NT2/D1 (cell line): ENCODE measurements at places on chromosomes 11 and 22.
A peak's percentile ranks its signal among the peaks of the same experiment; 100 is the strongest.

GRCh38 chr11:69259096-69259495 is 34.9 kb upstream of the MYEOV start:
- no peak for DNase-seq

DNA sequence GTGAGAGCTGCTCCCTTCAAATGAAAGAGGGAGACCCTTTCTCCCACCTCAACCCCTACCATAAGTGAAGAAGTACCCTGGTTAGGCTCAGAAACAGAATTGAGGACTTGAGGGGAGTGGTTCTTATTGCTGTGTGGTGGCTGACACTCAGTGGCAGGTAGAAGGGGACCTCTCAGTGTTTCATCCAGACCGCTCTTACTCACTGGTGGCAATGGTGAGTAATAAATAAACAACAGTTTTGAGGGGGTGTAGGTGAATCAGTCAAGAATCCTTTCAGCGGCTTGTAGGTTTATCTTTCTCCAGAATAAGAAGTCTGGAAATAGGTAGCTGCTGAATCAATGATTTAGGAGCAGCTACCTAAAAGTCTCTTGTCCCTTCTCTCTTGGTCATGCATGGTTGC is 403.4 kb upstream of the B3GAT1 start:
- no peak for DNase-seq

- DNase-seq: no peak
Observed at GRCh38 chr11:102850973-102851745, 7.8 kb upstream of the MMP3 start.

GRCh38 chr11:72712841-72713240 is 38.6 kb upstream of the PDE2A start:
- no peak for DNase-seq

GRCh38 chr11:121257976-121258375 is 34.6 kb upstream of the SC5D start:
- DNase-seq: no peak

DNA sequence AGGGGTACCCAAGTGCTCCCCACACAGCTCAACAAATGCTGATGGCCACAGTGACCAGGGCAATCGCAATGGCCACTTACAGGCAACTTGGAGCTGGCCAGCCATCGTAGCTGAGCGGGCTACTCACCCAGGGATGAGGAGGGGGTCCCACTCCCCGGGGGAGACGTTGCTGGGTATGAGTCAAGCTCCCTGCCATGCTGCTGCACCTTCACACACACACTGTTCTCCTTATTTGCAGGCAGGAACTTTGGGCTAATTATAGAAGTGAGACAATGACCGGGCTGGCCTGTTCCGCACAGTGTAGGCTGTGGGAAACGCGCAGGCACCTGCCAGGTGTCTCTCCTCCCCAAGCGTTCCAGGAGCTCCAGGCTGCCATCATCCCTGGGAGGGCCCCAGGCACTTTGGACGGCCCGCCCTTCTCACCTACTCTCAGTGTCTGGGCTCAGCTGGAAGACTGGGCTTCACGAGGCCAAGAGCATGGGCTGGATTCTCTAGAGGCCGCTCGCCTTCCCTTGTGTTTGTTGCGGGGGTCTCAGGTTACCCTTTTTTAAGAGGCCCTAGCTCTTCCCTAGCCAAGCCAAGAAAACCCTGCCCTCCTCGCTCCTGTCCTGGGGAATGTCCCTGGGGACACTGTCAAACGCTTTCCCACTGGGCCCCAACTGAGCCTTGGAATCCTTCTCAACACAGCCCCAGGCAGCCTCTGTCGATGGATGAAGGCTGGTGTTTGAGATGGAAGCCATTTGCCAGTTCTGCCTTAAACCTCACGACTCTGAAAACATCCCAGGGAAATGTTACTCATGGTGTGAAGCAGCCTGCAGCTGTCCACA is 73.0 kb downstream of the RTL6 start:
- no peak for DNase-seq

DNA sequence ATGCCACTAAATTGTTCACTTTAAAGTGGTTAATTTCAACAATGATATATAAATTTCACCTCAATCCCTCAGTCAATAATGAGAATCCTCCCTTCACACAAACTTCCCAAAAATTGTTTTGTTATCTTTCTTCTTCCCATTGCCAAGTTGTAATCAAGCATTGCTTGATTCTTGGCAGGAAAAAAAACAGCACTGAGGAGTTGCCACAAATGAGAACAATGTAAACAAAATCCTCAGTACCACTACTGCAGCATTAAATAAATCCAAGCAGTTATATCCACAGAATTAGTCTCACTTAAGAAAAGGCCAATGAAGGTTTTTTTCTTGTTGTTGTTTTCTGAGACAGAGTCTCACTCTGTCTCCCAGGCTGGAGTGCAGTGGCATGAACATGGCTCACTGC is 38.2 kb downstream of the FAM168A start:
- no peak for DNase-seq

DNA sequence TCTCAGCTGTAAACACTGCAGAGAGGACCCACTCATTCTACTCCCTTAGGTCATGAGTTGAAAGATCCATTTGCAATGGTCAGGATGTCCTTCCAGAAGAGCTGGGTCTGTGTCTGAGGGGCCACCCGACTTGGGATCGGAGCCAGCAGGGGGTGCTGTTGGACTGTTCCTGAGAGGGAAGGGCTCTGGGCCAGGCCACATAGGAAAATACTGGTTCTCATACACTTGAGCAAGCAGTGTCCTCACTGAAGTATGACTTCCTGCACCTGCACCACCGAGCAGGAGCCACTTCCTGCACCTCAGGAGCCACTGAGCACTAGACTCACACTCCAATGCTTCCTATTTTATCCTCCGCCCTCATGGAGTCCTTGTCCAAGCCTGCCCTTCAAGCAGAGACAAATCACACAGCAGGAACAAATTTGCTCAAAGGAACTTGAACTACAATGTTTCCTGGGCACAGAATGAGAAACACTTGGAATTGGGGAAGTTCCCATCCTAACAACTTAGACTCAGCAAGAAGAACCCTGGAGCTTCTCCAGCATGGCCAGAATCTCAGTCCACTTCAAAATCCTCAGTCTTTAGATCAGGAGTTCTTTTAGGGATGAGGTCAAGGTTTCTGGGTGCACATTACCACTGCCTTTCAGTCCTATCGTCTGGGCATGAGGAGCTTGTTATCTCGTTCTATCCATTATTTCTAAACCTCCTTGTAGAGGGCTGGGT is 36.6 kb upstream of the VPREB1 start:
- DNase-seq: peak; percentile 49

- DNase-seq: no peak
Observed at GRCh38 chr11:1167256-1167655, 9.5 kb downstream of the MUC5AC start.

- DNase-seq: no peak
Observed at GRCh38 chr11:44817207-44817949, 90.6 kb downstream of the TSPAN18 start.

- no peak for DNase-seq
Observed at GRCh38 chr11:61114913-61115312, 12.6 kb downstream of the CD5 start.

DNA sequence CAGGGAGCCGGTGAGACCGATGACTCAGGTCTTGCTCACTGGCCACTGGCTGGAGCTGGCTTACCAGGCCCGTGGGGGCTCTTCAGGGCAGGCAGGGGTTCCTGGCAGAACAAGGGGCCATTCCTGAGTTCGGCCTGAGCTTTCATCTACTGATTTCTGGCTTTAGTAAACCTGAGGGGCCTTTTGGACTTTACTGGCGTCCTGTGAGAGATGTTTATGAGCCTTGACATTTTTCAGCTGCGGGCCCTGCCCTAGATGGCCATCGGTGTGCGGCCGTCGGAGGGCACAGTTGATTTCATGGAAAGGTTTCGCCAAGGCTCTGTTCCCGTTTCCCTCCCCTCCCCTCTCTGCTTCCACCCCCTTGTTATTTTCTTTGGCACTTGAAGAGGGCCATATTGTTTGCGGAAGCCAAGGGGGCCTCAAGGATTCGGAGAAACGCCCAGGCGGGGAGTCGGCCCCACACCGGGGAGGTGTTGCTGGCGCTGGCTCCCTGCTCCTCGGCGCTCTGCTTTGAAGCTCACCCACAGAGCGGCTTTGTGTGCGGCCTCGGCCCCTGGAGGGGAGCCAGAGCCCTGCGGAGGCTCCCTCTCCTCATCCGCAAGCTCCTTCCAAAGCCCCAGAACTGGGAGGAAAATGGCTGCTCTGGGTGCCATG is 17.7 kb downstream of the ELF5 start:
- DNase-seq: no peak

DNA sequence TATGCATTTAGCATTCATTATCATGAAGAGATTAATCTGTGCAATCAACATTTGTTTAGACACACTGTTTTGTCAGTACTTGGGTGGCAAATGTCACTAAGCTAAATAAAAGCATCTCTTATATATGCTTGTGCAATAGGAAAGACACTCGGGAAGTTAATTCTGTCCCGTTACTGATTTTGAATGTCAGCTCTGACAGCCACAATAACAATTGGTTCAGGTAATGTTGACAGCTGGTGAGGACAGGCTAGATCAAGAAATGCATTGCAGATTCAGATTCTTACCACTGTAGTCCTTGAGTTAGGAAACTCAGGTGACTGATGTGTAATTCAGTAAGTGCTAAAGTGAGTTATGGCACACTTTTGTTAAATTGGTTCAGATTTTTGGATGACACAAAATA is 523.8 kb upstream of the FAT3 start:
- DNase-seq: no peak

DNA sequence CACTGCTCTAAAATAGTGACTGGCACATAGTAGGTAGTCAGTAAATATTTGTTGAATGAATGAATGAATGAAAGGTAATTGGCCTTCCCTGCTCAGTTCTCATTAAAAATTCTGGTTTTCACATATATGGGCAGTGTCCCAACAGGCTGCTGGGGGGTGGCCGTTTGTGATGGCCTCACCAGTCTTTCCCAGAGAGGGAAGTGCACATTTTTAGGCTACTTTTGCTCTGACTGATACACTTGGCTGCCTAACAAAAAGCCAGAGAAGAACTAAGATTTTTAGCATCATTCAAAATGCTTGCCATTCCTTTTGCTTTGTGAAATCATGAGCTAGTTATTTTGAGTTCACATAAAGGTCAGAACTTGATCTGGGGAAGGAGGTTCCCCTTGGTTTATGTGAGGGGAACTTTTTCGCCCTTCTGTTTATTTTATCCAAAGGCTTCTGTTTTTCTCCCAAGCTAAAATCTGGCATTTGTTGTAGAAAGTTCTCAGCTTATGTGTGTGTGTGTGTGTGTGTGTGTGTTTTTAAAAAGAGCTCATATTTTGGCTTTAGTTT is 83.1 kb downstream of the PTPRJ start:
- DNase-seq: no peak

- DNase-seq: no peak
Observed at GRCh38 chr11:114207096-114207495, 89.1 kb upstream of the NNMT start.

- peak; percentile 51 for DNase-seq
Observed at GRCh38 chr22:43273902-43274484, 69.2 kb downstream of the SCUBE1 start.

GRCh38 chr11:112634551-112634950 is 326.7 kb upstream of the NCAM1 start:
- DNase-seq: no peak

DNA sequence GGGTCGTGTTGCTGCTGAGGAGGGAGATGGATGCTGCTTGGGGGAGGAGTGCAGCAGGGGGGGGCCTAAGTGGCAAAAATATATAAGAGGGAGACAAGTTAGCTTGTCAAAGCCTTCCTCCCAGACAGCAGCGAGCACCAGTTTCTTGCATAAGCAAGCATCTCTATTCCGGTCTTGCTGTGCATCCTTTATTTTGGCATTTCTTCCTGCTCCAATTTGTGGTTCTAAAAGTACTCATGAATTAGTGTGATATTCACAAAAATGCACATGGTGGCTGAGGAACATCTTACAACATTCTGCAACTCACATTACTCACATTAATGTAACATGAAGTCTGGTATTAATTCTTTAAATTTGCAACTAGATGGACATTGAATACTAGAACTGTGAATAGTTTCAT is 32.1 kb downstream of the GDPD5 start:
- DNase-seq: no peak

- DNase-seq: no peak
Observed at GRCh38 chr11:18379201-18379600, 15.2 kb upstream of the LDHA start.

GRCh38 chr22:45804986-45805325 is 133.3 kb downstream of the ATXN10 start:
- DNase-seq: no peak

DNA sequence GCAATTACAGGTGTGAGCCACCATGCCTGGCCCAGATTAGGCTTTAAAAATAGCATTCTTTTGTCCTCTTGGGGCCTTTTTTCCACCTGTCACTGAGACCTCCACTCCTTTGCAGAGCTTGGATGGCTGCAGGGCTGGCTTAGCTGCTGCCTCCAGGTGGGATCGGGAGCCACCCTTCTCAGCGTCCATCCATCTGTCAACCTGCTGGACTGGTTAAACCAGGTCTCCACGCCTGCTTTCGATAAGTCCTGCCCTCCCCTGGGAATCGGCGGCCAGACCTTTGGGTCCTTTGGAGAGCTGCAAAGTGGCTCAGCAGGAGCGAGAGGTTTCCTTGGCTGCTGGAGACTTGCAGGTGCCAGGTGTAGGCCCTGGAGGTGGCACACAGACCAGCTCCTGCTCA is 23.4 kb upstream of the GRAMD4 start:
- DNase-seq: no peak

DNA sequence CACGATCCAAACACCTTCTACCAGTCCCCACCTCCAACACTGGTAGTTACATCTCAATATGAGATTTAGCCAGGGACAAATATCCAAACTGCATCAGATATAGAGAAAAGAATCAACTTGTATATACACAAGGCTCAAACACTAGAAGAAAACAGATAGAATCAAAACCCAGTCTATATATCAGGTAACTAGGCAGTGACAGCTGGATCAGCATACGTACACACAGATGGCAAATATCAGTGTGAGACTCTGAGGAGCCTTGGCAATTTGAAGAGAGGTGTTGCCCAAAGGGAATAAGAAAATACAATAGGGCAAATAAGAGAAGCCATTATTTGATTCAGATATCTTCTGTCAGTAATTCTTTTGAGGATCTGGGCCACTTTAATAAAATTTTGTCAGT is 951.3 kb upstream of the CHORDC1 start:
- DNase-seq: no peak

GRCh38 chr22:31029276-31029675 is 51.8 kb upstream of the SMTN start:
- no peak for DNase-seq

DNA sequence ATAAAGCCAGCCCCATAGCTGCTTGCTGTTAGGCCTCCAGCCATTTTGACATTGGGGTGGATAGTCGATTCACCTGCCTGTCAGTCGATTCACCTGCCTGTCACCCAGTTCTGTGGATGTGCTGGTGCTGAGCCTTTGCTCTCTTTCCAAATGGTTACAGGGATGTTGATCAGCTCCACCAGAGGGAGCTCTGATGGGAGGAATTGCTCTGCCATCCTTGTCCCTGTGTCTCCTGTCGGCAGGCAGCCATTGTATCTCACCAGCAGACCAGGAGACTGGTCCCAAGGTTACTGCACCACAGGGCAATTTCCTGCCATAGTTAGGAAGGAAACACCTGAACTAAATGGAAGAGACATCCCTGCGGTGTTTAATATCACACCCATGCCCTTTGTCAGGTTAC is 6.1 kb downstream of the MPEG1 start:
- DNase-seq: peak; percentile 42
